Naive thymus-derived CD4-positive, alpha-beta T cell (primary cell): ENCODE measurements at places on chromosomes 2 and 18. TPM values are rescaled to one million over a fixed set of nuclear protein-coding genes. Genes with fewer than 3 reads are reported as not detected.

The GRB14 gene
- not detected for polyA plus RNA-seq

The ALPP gene
- not detected for polyA plus RNA-seq

The TPO gene
- not detected for polyA plus RNA-seq

The FARSB gene
- 31.8 TPM for polyA plus RNA-seq

The GFPT1 gene
- polyA plus RNA-seq, result 8.7 TPM
